Dermis microvascular lymphatic vessel endothelial cell (primary cell): ENCODE measurements at places on chromosomes 6 and 20. TPM values are rescaled to one million over a fixed set of nuclear protein-coding genes. Genes with fewer than 3 reads are reported as not detected.

FHL5 gene
- total RNA-seq: not detected in 2 replicates

GNMT gene
- total RNA-seq: under 0.01 and 0.13 TPM in 2 replicates

ULBP2 gene
- total RNA-seq: 1.0 and 1.4 TPM in 2 replicates

CBLN4 gene
- not detected in 2 replicates for total RNA-seq

CD40 gene
- total RNA-seq: 9.1 and 10.9 TPM in 2 replicates

ELOVL2 gene
- total RNA-seq: not detected in 2 replicates

EPB41L1 gene
- total RNA-seq: 7.3 and 22.4 TPM in 2 replicates

OSER1 gene
- 34.1 and 36.9 TPM in 2 replicates for total RNA-seq

ZNF391 gene
- 0.13 and 0.38 TPM in 2 replicates for total RNA-seq

BPIFB1 gene
- total RNA-seq: not detected in 2 replicates

SPDEF gene
- under 0.01 TPM in 1 of 2 replicates, not detected in the other for total RNA-seq

VGLL2 gene
- not detected in 2 replicates for total RNA-seq

RTF2 gene
- 78.4 and 81.7 TPM in 2 replicates for total RNA-seq

FNDC1 gene
- total RNA-seq: not detected in 2 replicates

SFTA2 gene
- total RNA-seq: not detected in 2 replicates
